AML-193 (cell line): ENCODE measurements at places on chromosomes 7 and 10.

GRCh38 chr7:48298779-48299178 lies 127.5 kb downstream of the ABCA13 start:
- DNase-seq: no peak

DNA sequence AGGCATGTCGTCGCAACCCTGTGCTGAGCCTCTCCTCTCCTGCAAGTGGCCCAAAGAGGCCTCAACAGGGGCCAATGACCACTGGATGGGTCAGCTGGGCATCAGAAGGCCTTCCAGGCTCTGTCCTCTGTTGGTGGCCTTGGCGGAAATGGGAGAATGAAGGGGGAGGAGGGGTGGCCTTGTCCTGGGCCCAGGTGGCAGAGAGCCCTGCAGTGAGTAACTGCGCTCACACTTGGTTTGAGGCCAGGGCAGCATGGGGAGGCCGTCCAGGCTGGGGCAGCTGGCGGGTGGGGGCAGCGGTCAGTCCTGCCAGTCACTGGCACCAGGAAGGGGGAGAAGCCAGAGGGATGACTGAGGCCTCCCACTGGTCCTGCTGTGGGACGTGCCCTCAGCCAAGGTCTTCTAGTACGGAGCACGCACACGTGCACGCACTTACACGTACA lies 59.8 kb downstream of the LHPP start:
- no peak for DNase-seq

GRCh38 chr10:580778-581177 lies 108.7 kb downstream of the DIP2C start:
- no peak for DNase-seq

DNA sequence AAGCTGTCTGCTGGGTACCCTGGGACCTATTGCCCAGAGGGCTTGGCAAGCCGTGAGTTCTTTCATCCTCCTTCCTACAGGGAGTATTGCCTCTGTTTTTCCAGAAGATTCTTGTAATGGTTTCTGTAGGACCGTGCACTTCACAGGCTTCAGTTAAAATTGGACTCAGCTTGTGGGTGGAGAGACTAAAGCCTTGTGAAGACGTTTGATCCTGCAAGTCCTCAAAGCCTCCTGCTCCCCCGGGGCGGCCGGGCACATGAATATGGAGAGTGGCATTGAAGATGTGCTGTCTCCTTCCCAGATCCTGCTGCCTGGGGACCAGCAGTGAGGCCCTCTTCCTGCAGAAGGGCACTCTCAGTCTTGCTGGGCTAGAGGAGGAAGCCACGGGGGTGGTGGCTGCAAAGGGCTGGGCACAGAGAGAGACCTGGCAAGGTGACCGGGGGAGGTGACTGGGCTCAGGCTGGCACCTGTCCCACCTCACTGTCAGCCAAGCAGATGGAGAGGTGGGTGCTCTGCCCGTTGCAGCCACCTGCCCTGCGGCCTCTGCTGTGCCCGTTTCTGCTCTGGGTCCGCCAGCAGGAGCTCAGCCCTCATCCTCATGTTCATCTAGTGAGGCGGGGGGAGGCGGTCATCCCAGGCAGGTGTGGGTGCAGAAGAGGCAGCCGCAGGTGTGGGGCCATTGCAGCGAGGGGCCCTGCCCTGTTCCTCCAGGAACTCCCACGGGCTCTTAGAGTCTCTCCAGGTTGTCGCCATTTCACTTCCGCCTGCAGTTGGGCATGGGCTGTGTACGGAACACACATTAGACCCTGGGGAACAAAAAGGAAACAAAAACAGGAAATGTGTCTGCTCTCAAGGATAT lies 55.7 kb downstream of the TMEM209 start:
- DNase-seq: no peak

DNA sequence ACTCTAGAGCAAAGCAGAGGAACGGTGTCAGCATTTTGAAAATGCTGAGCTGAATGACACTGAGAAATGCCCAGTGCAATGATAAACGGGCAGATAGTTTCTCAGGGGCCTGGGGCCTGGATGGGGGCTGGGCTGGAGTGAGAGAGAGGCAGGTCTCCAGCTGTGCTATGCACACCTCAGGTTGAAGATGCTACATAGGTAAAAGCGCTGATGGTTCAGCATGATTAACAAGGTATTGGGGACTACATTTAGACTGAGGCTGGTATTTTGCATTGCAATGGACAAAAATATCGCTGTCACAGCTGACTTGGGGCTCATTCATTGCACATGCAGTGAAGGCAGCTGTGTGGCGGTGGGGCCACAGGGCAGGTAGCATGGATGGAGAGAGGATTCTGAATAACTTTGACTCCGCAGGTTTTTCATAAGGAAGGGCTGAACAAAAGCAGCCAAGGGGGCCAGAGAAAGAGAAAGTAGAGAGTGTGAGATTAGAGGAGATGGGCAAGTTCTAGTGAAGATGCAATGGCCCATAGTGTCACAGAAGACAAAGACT lies 290.8 kb upstream of the ZNF32 start:
- no peak for DNase-seq

DNA sequence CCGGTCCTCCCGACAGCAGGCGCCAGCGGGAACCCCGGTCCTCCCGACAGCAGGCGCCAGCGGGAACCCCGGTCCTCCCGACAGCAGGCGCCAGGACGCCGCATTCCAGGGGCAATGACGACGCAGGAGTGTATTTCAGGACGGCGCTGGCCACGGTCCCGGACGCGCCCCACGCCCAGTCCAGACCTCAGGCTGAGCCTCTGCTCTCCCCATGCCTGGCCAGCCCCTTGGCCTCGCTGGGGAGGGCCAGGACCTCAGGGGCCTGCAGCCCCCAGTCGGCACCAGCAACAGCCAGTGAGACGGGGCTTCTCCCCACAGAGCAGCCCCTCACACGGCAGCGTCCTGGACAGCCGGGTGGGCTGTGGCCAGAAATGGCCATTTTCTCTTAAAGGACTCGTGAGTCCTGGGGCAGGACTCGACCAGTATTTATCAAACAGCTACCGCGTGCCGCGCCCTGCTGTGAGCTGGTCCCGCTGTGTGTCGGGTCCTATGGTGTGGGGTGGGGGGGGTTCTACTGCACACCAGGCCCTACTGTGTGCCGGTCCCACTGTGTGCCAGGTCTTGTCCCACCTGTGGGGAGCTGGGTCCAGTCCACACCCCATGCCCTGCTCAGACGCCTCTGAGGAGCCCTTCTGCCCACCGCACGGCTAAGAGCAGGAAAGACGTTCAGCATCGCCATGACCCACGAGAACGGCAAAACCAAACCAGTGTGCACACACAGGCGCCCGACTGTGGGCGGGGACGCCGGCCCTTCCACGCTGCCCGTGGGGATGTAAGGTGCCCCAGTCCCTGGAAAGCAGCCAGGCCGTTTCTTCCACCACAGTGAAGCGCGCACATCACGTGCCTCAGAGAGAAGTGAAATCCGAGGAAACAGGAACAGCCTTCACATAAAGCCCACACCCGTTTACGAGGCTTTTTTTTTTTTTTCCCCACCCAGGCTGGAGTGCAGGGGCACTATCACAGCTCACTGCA lies 33.3 kb downstream of the GET4 start:
- peak; percentile 73 for DNase-seq

DNA sequence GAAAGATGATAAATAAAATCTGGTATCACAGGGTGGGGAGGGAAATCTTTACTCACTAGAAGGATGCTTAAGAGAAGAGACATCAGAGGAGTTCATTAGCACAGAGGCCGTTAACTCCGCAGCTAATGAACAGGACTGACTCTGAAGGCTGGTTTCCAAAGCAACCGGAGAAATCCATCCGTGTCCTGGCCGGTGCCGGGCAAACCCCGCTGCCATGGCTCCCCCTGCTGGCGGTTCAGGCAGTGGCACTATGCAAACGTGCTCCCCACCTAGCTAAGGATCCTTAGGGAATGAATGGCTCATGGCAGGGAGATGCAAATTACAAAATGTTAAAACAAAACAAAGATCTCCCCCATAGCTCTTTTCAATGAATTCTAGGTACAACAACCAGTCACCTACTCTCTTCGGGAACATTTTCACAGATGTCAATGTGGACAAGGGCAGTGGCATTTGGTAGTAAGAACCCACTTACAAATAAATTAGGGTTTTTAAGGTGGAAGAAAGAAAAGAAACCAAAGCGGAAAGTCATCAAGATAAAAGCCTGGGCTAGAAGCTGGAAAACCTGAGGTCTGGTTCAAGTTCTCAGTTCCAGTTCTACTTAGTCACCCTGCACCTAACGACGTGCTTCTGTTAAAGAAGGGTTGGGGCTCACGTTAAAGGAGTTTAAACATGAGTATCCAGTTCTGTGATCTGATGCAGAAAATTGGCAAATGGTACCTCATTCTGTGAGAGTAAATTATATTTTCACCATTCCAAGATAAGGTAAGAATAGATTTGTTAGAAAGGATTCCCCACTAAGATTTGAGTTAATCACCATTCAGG lies 138.2 kb downstream of the SVIL start:
- no peak for DNase-seq

DNA sequence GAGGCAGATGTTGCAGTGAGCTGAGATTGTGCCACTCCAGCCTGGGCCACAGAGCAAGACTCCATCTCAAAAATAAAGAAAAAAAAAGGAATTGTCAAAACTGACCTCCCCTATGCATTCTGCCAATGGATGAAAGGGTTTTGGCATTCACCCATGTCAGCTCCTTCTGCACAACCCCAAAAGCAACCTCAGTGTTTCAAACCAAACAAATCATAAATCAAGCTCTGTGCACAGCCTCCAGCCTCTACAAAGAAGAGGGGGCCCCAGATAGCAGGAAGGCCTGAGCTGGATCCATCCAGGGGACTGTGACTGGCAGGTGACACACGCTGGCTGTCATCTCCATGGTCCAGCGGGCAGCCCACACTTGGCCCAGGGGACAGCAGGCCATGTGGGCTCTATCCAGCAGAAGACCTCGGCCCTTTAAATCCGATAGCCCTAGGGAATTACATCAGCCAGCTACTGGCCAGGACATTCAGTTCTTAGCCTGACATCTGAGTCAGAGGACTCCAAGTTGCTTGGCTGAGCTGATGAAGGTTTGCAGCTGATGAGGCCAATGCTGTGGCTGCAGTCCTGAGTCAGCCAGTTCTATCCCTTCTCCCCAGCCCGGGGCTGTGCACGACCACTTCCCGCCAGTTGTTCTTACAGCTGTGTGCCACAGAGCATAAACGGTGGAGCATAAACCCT lies 52.0 kb upstream of the FIGNL1 start:
- no peak for DNase-seq

DNA sequence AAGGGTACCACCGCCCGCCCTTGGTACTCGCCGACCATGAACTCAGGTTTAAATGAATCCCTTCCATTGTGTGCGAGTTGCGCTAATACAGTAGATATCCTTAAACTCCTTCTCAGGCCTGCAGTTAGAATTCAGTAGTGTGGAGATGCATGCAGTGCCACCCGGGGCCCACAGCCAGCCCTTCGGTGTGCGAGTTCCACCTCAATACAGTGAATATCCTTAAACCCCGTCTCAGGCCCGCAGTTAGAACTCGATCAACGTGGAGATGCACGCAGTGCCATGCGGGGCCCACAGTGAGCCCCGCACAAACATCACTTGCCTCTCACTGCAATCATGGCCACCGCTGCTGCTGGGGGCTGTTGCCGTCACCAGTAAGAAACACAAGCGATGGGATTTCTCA lies 261.9 kb downstream of the MAD1L1 start:
- no peak for DNase-seq

GRCh38 chr7:6392712-6393666 lies 54.8 kb downstream of the DAGLB start:
- no peak for DNase-seq

- no peak for DNase-seq
These were observed 28.3 kb downstream of the CNOT4 start for GRCh38 chr7:135481598-135481979.

- no peak for DNase-seq
These were observed 29.6 kb downstream of the CASP7 start for GRCh38 chr10:113709221-113709838.
